ENCODE measurements at places on chromosomes 12 and 14. TPM values are rescaled to one million over a fixed set of nuclear protein-coding genes. Genes with fewer than 3 reads are reported as not detected.

GDF3 gene
- 0.70 TPM for polyA plus RNA-seq

AICDA gene
- 0.32 TPM for polyA plus RNA-seq

TSPAN8 gene
- polyA plus RNA-seq = 39.9 TPM

NRIP2 gene
- polyA plus RNA-seq = 31.1 TPM

CD27 gene
- 0.97 TPM for polyA plus RNA-seq

TRHDE gene
- 21.3 TPM for polyA plus RNA-seq

MYO1H gene
- 2.0 TPM for polyA plus RNA-seq

SLC16A7 gene
- polyA plus RNA-seq = 4.4 TPM

SCNN1A gene
- 69.0 TPM for polyA plus RNA-seq

OVCH1 gene
- 0.84 TPM for polyA plus RNA-seq
